ENCODE measurements at places on chromosomes 1 and 21. TPM values are rescaled to one million over a fixed set of nuclear protein-coding genes. Genes with fewer than 3 reads are reported as not detected.

Gene TFF2
- polyA plus RNA-seq = not detected

Gene ZNF697
- 12.9 TPM for polyA plus RNA-seq

Gene C1QTNF12
- 0.21 TPM for polyA plus RNA-seq

Gene FNDC5
- 1.5 TPM for polyA plus RNA-seq

Gene GPR61
- polyA plus RNA-seq = not detected

Gene GBP1
- 86.2 TPM for polyA plus RNA-seq

Gene LRRC71
- not detected for polyA plus RNA-seq

Gene NBPF11
- 8.1 TPM for polyA plus RNA-seq

Gene ACKR1
- polyA plus RNA-seq = not detected

Gene FCRLA
- polyA plus RNA-seq = 0.12 TPM

Gene CGN
- polyA plus RNA-seq = 0.31 TPM

Gene IGSF3
- 0.05 TPM for polyA plus RNA-seq

Gene SLC35E2B
- polyA plus RNA-seq = 30.5 TPM

Gene PPM1J
- 2.1 TPM for polyA plus RNA-seq

Gene CFAP74
- not detected for polyA plus RNA-seq

Gene GBP4
- not detected for polyA plus RNA-seq

Gene KIAA0040
- not detected for polyA plus RNA-seq

Gene POLR3GL
- 23.1 TPM for polyA plus RNA-seq

- DNase-seq = no peak
Measured at GRCh38 chr1:9201401-9202239, 33.0 kb upstream of the H6PD start.

- no peak for DNase-seq
Measured at GRCh38 chr1:24589200-24589599, 33.3 kb downstream of the NCMAP start.

DNA sequence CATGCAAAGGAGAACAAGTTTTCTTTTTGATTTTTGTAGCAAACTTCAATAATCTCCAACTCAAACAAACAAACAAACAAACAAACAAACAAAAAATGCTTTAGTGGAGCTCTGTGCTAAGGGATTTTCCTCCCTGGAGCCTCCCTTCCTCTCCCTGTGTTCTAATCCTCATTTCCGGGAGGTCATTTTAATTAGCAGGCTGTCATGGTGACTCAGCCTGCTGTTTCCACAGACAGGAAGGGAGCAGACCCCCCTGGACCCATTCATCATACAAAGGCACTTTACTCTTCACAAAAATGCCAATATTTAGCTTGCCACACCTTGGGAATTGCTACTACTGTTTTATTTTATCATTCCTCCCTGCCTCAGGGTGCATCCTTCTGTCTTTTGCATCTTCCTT, 61.0 kb upstream of the SPATA6 start:
- DNase-seq = no peak

GRCh38 chr1:245894843-245895242, 612.2 kb downstream of the SMYD3 start:
- DNase-seq = no peak

DNA sequence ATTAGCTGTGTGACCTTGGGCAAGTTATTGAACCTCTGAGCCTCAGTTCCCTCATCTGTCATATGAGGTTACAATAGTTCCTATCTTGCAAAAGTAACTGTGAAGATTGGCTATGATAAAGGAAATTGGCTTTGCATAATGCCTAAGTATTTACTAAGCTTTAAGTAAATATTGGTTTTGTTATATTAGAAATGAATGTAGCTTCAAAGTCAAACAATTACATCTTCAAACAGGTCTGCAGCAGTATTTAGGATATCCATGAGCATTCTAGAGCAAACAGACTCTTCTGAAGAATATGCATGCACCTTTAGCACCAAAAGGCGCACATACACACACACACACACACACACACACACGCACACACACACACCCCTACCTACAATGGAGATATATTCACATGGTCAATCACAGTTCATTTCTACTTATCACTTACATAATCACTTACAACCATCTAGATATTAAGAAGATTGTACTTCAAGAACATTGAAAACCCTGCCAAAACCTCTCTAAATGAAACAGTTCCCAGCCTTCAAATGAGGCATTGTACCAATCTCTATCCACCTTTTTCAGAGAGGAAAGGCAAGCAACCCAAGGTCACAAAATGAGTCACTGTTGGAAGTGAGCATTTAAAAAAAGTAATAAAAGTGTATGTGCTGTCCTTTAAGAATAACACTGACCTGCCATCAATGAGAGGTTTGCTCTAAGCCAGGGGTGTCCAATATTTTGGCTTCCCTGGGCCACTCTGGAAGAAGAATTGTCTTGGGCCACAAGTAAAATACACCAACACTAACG, 13.4 kb upstream of the FAM43B start:
- no peak for DNase-seq

- DNase-seq = no peak
Measured at GRCh38 chr1:75677443-75677842, 47.1 kb upstream of the ACADM start.

- no peak for DNase-seq
Measured at GRCh38 chr1:162838863-162839262, 22.1 kb downstream of the CCDC190 start.

DNA sequence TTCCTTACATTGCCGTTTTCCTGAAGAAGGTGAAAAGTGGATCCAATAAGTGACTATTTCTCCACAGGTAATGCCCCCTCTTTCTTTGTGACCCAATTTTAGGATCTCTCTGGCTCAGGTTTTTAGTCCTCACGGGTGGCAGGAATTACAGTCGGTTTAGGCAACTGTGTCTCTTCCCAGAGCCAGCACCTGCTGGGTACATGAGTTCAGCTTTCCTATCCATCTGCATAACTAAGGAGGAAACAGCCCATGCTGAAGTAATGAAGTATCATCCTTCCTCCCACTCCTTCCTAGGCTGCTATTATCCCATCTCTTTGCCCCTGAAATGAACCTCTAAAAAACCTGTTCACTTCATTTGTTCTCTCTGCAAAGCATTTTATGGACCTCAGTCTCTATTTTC, 544.6 kb downstream of the NEGR1 start:
- no peak for DNase-seq

- DNase-seq = no peak
Measured at GRCh38 chr1:189550498-189550897, 927.2 kb downstream of the BRINP3 start.

DNA sequence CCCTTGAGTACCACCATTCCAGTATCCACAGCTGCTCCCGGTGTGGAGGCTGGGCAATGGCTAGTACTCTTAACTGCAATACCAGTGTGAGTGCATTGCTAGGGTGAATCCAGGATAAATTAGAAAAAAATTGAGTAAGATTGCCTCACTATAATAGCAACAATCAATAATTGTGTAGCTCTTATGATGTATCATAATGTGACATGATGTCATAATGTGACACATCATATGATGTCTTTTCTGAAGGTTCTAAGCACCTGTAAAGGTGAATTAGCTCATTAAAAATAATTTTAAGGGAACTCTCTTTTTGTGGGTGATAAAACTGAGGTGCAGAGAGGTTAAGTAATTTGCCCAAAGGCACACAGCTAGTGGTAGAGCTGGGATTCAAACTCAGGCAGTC, 424.4 kb downstream of the HLX start:
- no peak for DNase-seq

GRCh38 chr1:63836830-63837229, 63.0 kb downstream of the ROR1 start:
- no peak for DNase-seq

GRCh38 chr1:3190256-3191041, 121.4 kb downstream of the PRDM16 start:
- no peak for DNase-seq

DNA sequence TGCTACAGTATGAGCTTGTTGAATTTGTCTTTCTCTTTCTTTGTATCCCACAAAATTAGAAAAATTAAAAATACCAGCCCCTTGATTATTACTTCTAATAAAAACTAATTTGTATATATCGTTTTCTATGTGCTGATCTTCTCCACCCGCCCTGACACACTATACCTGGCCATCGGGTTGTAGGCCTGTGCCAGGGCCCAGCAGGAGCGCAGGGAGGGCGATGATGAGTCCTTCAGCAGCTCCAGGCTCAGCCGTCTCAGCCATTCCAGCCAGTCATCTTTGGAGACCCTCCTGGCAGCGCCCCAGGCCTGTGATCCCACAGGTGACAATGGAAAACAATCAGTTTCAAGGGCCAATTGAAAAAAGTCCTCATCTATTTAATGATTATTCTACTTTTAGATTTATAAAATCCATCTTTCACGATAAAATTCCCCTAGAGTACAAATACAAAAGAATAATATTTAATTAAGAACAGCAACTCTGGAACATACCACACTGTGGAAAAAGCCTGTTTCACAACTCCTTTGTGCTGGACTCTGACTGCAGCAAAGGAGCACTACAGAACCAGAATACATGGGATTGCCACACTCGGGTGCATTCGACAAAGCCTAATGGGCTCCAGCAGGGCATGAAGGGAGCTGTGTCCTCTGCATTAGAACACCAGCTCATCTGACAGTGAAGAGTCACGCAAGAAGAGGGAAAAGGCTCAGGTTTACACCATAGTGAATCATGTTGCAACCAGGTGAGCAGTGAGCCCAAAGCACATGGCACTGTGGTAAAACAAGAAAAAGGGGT, 15.4 kb downstream of the ANGPTL7 start:
- DNase-seq = no peak

DNA sequence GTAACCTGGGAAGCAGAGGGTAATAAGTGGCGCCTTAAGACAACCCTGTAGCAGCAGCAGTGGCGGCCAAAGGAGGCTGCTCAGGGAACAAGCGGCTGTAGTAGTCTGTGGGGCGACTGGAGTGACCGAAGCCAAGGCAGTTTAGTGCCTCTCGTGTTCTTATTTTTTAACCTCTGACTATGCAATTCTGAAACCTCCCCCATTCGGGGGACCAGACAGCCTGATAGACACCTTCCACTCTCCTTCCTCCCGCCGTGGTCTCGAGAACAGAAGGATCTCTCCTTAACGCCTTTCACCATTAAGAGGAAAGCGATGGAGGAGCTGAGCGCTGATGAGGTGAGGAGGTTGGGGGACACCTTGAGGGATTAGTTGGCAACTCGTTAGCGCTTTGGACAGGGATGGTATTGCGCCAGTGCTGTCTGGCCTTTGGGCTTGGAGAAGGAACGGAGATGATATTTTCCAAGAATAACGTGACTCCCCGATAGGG, 644 bp downstream of the UBE4B start:
- no peak for DNase-seq

- no peak for DNase-seq
Measured at GRCh38 chr1:3470650-3471355, 16.3 kb downstream of the ARHGEF16 start.

GRCh38 chr1:28602536-28603439, 10.7 kb downstream of the RAB42 start:
- peak; percentile 55 for DNase-seq

- no peak for DNase-seq
Measured at GRCh38 chr1:213124590-213124989, 73.5 kb downstream of the RPS6KC1 start.

GRCh38 chr1:67711855-67712212, 26.8 kb downstream of the GADD45A start:
- DNase-seq = no peak

DNA sequence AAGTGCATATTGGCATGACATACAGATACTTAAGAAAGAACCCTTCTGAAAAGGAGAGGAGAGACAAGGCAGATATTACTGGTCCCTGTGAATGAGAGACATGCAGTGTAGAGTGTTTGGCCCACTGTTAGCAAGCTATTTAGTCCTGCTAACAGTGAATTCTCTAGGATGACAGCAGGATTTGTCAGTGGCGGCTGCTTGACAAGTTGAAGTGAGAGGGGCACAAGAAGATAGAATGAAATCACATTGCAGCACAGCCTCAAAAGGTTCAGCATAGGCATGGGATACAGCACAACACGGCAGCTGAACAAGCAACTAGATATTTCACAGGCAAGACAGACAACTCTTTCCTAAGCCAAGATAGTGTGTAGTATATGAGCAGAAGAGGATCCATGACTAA, 407.9 kb downstream of the PLA2G4A start:
- no peak for DNase-seq

DNA sequence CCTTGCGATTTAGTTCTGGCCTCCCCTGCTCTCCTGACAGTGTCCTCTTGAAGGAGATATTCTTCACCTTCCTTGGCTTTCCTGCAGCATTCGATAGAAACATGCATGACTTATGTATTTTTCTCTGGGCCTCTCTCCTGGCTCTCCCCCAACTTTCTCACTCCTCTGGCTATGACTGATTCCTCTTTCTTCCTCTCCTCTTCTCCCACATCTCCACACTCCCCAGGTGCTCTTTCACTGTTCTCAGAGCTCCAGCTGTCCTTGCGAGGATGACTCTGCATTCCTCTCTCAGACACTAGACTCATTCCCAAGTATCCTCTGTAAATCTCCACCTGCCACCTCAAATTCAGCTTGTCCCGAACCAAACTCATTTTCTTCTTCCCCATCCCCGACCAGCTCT, 18.0 kb downstream of the LRRC42 start:
- DNase-seq = no peak

DNA sequence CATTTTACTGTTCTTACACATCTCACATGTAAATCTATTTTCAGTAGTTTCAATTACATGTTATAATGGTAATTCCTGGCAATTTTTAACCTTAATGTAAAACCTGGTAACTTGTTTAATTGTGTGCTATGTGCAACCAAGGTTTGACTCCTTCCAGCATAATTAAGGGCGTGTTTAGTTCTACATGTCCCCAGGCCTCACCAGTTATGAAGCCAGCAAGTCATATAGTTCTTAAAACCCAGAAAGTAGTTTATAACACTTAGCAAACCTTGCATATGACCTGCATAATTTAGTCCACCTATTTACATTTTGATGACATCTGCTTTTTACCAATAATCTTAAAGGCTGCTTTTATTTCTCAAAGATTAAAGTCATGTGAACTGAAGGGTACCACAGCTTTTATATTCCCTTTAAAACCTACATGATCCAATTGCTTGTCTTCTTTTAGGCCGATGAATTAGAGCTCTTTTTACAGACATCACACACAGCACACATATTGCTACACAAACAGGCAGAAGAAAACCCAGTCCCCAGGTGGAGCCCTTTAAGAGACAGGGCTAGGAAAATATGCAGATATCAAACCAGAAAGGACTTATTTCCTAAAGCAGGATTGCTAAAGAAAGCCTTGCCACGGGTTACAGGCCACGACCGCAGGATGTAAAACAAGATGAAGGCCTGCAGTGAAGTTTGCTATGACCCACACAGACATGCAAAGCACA, 23.2 kb upstream of the SYCP1 start:
- no peak for DNase-seq

GRCh38 chr1:162840250-162840839, 20.6 kb downstream of the CCDC190 start:
- no peak for DNase-seq

Measured in AG04450 (cell line).